ENCODE measurements at places on chromosomes 1 and 21.

- DNase-seq = no peak
These were observed 145.8 kb downstream of the KCNJ6 start for GRCh38 chr21:37770461-37770860.

DNA sequence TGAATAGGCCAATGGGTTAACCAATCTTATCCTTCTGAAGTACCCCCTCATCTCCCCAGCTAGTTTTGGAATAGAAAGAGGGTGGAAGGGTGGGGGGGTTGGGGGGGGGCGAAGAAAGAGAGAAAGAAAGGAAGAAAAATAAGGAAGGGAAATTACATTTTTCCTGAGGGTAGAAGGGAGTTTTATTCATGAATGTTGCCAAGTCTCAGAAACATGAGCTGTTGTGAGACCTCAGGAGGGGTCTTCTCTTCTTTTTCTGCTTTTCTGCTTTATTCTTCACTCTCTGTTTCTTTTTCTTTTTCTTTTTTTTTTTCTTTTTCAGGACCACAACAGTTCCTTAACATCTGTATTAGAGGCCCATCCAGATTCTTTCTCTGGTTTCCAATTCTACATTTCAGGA is 6.0 kb upstream of the TRIM67 start:
- no peak for DNase-seq

GRCh38 chr1:54796902-54797301 is 4.2 kb downstream of the TTC22 start:
- no peak for DNase-seq

- no peak for DNase-seq
These were observed 260.6 kb downstream of the CACNA1E start for GRCh38 chr1:181743878-181744312.

- DNase-seq = no peak
These were observed 57.4 kb upstream of the TMPRSS15 start for GRCh38 chr21:18460979-18461378.

- DNase-seq = no peak
These were observed 74.3 kb upstream of the SIPA1L2 start for GRCh38 chr1:232704256-232704655.

DNA sequence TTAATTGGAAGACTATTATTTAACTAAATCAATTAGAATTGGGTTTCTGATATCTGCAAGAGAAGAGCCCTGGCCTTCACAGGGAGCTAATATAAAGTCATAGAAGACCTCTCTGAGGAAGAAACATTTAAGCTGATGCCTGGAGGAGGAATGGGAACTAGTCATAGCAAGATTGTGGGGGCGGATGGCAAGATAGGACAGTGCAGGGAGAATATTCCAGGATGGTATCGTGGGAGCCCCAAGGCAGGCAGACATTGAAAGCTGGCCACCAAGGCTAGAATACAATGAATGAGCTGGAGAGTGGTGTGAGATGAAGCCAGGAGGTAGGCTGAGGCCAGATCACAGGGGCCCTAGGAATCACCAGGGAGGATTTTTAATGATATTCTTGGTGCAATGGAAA is 20.8 kb upstream of the MYSM1 start:
- no peak for DNase-seq

- DNase-seq = no peak
These were observed 90.5 kb downstream of the NMNAT2 start for GRCh38 chr1:183327434-183328290.

DNA sequence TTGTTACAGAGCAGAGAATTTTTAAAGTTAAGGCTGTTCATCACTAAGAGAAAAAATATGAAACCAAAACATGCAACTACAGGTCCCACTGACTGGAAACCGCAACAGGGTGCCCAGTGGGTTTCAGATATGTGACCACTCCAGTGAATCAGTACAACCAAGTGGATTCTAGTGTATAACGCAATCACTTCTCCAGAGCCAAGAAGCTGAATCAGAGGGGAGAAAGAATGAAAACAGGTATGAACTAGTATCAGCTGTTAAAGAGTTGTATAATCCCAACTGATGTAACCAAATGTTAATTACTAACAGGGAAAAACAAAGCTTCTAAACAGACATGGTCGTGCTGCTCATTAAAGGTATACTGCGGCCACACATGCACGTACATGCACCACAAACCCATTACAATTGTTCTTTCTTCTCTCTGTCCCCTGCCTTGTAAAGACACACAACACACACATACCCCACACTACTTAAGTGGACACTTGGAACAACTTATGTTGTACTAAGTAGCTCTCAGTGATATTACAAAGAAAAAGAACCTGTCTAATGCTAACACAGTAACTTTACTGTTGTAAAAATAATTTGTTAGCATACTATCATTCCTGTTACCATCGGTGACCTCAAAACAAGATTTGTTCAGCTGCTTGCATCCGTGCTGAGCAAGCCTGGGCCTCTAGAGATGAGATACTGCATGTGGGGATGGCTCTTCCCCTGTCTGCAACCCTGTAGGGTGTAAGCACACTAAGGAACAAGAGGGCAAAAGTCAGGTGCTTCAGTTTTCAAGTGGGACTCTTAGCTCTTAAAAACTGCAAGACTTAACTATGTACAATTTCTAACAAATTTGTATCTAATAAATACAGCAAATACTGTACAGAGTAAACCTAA is 74.2 kb downstream of the PTPN14 start:
- no peak for DNase-seq

GRCh38 chr1:41626616-41627375 is 142.3 kb upstream of the EDN2 start:
- DNase-seq = no peak

- no peak for DNase-seq
These were observed 95.6 kb downstream of the PAPPA2 start for GRCh38 chr1:176558561-176558960.

- DNase-seq = no peak
These were observed 18.5 kb downstream of the SLC16A1 start for GRCh38 chr1:112937495-112937894.

GRCh38 chr1:201652181-201652580 is 113.3 kb downstream of the NAV1 start:
- no peak for DNase-seq

- no peak for DNase-seq
These were observed 154.7 kb upstream of the KCNK2 start for GRCh38 chr1:214927796-214928195.

DNA sequence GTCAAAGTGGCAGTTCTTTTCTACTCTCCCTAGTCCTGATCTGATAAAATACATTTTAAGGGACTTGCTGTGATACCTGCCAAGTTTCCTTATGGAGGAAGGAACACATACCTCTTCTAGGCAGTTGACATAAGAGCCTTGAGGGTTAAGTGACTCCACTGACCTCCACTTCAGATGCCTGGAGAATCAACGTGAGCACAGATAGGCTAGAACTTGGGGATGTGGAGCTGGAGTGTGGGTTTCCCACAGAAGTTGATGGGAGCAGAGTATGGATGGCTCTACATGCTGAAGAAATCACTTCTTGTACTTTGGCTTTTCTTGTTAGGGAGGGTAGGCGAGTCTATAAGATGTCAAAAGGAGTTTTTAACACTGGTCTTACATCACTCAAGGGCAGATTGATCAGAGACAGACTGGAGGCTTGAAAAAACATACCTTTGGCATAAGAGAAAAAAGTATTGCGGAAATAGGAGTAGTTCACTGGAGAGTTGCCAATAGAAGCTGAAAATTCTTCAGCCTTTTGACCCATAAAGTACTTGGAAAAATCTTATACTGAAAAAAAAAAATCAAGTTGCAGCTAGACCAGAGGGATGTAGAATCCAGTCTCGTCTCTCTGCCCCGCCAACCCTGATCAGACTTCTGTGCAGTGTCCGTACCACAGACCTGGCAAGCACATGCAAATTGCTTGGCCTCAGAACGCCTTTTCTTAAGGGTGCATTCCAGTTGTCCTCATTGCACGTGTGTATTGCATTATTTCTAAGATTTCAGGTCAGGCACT is 5.5 kb downstream of the RHOU start:
- DNase-seq = no peak

DNA sequence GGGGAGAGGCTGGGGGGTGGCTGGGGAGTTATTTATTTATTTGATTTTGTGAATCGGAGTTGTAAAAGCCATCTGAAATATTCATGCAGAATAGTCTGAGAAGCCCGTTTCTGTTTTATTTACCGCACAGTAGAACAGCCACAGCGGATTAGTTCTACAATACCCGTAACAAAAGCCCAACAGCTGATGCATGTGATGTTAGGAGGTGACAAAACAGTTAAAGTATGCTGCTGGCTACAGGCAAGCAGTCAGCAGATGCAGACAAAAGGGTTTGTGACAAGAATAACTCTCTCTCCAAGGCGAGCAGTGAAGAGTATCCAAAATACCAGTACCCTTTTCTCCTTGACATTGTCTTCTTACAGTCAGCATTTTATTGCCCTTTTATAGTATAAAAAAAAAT is 42.0 kb downstream of the PROX1 start:
- DNase-seq = no peak

DNA sequence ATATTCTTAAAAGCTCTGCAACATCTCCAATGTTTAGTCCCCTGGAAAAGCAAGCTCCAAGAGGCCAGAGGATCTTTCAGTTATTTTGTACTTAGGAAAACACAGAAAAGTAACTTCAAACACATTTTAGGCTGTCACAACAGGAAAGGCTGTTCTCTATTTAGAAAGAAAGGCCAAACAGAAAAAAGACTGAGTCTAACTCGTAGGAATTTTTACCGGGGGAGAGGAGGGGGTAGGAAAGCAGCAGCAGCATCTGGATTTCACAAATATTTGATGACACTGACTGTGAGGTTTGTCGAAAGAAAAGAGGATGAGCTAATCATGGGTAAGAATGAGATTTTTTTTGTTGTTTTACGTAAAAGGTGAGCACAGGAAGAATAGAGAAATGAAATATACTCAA is 107.1 kb downstream of the EIF4G3 start:
- DNase-seq = no peak

DNA sequence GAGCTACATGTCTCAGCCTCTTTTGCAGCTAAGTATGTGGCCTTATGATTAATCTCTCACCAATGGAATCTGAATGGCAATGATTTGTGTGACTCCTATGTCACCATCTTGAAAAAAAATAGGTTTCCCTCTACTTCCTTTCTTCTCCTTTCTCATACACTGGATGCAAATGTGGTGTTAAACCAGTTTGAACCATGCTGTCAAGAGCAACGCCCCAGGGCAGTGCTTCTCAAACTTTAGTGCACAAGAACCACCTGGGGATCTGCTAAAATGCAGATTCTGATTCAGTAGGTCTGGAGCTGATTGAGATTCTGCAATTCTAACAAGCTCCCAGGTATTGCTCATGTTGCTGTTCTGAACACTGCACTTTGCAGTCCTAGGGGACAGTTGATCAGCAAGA is 44.7 kb upstream of the ZNF644 start:
- no peak for DNase-seq

- no peak for DNase-seq
These were observed 13.2 kb downstream of the TMEM240 start for GRCh38 chr1:1527092-1527816.

DNA sequence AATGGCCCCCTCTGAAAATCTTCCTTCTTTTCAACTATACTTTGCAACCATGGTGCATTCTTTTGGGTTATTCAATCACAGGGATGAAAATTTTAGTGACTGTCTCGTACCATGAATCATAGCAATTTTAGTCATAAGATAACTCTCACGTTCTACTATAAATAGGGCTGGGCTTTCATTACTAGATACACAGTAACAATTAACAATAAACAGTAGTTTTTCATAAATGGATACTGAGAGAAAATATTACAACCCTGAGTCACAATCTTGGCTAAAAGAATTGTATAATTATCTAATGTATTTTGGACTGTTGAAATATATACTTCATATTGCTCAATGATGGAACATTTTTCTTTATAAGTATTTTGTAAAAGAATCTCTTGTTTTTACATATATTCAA is 96.1 kb downstream of the TEX35 start:
- DNase-seq = no peak

- DNase-seq = no peak
These were observed 300.9 kb downstream of the ASTN1 start for GRCh38 chr1:176863613-176864012.

- DNase-seq = no peak
These were observed 228.5 kb downstream of the USH2A start for GRCh38 chr1:216194721-216195120.

DNA sequence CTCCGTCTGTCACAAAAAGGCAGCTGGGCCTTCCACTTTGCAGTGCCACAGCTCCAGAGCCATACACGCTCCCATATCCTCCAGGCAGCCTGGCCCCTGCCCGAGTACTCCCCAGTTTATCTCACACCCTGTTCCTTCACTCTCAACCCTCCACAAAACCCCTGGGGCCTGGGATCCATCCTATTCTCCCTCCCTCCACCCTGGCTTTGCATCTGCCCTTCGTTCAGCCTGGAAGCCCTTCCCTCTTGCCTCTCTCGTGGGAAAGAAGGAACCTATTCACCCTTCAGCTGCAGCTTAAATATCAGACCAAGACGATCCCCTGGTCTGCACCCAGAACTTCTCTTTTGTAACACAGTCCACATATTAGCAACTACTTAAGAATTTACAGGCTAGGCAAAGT is 56.7 kb downstream of the CAMK2N1 start:
- no peak for DNase-seq

DNA sequence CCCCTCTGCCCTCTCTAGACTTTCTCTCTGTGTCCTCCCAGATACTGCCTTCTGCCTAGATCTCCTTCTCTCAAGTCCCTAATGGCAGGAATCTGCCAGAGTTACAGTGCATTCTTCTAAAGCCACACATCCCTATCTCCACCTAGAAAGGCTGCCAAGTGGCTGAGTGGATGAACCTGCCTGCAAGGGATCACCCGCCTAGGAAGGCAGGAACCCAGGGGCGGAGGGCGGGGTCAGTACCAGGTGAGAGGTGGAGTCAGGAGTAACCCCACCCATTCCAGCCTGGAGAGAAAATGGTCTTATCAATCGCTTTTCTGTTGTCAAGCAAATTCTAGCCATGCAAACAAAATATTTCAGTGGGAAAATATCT is 60.8 kb downstream of the BCAR3 start:
- no peak for DNase-seq

DNA sequence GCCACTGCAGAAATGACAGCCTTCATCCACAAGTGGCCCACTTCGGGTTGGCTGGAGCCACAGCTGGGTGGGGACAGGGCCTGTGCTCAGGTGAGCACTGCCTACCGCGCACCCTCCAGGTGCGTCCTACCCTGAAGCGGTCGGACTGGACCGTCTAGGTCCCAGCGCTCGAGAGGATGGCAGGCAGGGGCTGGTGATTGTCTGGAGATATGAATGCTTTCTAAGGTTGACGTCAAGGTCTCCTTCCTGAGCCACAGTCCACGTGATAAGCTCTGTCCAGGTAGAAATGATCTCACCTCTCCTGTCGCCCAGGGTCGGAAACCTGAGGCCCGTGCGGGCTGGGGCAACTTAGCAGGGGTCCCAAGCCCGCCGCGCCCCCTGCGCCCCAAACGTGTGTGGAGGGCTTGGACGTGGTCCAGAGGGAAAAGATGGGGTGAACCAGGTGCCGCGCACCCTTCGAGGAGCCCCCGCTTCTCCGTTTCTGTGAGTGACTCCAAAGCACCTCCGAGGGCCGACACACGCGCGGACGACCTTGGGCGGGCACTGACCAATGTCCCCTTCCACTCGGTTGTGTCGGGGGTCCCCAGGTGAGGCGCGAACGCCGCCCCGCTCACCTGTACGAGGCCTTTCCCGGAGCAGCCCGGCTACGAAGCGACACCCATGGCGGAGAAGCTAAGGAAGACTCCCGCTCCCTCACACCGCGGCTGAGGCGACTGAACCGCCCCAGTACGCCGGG is 853 bp upstream of the DOP1B start:
- no peak for DNase-seq

Measured in CD4-positive, alpha-beta T cell treated with Interleukin-4 for 4 hours (primary cell).